Type B pancreatic cell (in vitro differentiated cells): ENCODE measurements at places on chromosomes 11 and 22. TPM values are rescaled to one million over a fixed set of nuclear protein-coding genes. Genes with fewer than 3 reads are reported as not detected.
A peak's percentile ranks its signal among the peaks of the same experiment; 100 is the strongest.

DNA sequence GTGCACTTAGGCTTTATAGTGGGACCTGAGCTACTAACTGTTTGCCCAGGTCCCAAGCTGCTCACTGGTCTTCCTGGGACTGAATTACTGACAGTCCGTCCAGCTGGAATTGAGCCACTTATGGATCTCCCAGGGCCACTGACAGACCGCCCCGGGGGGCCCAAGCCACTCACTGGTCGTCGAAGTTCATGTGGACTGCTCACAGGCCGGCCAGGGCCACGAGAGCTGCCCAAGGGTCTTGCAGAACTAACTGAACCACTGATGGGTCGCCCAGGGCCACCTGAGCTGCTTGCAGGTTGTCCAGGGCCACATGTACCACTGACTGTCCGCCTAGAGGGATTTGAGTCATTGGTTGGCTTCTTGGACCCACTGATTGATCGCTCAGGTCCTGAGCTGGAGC is 15.1 kb downstream of the MISFA start:
- no peak overlapping the region for H3K27ac ChIP-seq
- H3K36me3 ChIP-seq = peaks cover 15% of the 10 kb centered on the region
- no peak overlapping the region for H3K4me3 ChIP-seq
- H3K4me1 ChIP-seq = no peaks in the 10 kb centered on the region

DNA sequence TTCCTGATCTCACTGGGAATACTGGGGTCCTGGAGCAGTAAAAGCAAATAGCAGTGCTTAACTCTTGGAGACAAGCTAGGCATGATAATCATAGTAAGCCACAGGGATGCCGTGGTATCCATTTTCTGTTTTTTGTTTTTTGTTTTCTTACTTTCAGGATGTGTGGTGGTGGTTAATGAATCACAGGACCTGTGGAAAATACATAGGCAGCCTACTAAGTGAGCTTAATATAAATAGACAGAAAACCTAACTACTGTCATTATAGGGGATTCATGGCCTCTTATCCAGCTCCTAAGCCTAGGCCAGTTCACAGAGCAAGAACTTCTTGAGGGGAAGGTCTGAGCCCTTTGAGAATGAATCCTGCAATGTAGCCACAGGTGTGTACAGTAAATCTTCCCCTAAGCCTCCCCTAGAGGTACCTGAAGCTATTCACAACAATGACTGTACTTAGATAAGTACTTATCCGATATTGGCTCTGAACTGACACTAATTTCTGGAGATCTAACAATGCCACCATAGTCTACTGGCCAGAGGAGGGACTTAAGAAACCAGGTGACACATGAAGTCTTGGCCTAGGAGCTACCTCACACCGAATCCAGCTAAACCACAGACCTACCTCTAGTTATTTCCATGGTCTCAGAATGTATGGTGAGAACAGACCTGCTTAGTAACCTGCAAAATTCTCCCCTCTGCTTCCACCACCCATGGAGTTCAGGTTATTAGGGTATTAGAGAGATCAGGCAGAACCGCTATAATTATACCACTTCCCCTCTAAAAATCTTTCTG is 83.6 kb downstream of the ENTHD1 start:
- DNase-seq = no peak
- no peak overlapping the region for H3K4me3 ChIP-seq
- H3K27ac ChIP-seq = no peak overlapping the region

- peak overlapping the region; percentile 59 for H3K4me3 ChIP-seq
- no peak overlapping the region for H3K27ac ChIP-seq
- peaks cover 23% of the 10 kb centered on the region for H3K27me3 ChIP-seq
Observed at GRCh38 chr11:65356394-65356972, 1.9 kb downstream of the TIGD3 start.

GRCh38 chr22:29457730-29458129 is 19.3 kb downstream of the RFPL1 start:
- no peak overlapping the region for H3K4me3 ChIP-seq
- no peak for DNase-seq
- no peak overlapping the region for H3K27ac ChIP-seq
- H3K36me3 ChIP-seq = no peaks in the 10 kb centered on the region
- H3K27me3 ChIP-seq = no peaks in the 10 kb centered on the region
- peaks cover 8% of the 10 kb centered on the region for H3K4me1 ChIP-seq

The GGT5 gene
- total RNA-seq = 0.14 and 0.80 TPM in 2 replicates
